Left cardiac atrium (tissue), 4 donors: ENCODE measurements at places on chromosomes 3 and 15.

GRCh38 chr3:30665539-30665938 lies 59.1 kb downstream of the TGFBR2 start:
- DNase-seq = no peak

DNA sequence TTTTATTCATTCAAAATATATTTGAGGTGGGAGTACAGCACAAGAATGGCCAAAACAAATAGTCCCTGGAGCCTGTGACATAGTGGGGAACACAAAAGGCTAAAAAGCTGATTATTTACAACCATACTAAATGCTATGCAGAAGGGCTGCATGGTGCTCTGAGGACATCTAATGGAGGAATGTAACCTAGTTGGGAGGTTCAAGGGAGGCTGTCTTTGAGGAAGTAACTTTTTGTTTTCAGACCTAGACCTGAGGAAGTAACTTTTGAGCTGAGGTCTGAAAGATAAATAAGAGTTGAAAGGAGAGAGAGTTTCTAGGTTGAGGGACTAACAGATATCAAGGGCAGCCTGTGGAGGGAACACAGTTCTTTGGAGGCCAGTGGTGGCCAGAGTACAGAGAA lies 34.8 kb upstream of the RASA2 start:
- no peak for DNase-seq

DNA sequence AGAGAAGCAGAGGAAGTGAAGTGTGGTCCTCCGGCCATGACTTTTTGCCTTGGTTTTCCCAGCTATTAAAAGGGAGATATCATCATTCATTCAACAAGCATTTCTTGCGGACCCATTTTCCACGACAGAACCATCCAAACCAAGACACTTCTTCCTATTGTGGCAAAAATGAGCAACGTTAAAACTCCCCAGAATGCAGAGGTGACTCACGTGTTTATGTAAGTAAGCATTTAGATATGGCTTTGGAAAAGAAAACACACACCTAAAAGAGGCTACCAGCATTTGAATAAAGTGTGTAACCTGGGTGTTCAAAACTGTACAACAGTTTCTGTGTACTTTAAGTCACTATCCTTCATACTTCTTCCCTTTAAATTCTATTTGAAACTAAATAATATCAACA lies 181.3 kb downstream of the RORA start:
- no peak for DNase-seq

GRCh38 chr15:31550211-31550977 lies 223.8 kb downstream of the KLF13 start:
- no peak for DNase-seq

DNA sequence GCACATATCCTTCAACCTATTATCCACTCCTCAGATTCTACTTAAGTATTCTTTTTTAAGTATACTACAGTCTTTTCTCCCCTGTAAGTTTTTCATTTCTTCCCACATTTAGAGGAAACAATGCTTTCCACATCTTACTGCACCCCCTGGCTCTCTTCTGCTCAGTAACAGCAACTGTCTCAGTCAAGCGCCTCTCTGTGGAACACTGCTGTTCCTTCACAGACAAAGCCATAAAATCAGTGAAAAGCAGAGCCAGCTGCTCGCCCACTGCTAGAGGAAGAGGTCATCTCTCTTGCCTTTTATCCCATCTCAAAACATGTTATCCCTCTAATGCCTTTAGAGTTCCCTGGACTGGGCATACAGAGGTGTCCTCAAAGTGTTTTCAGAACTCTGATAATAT lies 24.8 kb downstream of the SERP1 start:
- DNase-seq = no peak

GRCh38 chr3:196288141-196288460 lies 575 bp upstream of the PCYT1A start:
- DNase-seq = no peak

DNA sequence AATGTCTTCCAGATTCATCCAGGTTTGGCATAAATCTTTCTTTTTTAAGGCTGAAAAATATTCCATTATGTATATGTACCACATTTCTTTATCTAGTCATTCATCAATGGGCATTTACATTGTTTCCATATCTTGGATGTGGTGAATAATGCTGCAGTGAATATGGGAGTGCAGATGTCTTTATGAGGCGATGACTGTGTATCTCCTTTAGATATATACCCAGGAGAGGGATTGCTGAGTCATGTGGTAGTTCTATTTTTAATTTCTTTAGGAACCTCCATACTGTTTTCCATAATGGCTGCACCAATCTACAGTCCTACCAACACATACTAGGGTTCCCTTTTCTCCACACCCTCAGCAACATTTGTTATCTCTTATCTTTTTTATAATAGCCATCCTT lies 96.3 kb downstream of the LRRC28 start:
- no peak for DNase-seq

- no peak for DNase-seq
Measured at GRCh38 chr15:96093063-96093462, 237.4 kb upstream of the NR2F2 start.
